ENCODE measurements at places on chromosomes 2 and 18. TPM values are rescaled to one million over a fixed set of nuclear protein-coding genes. Genes with fewer than 3 reads are reported as not detected.

Gene ZNF521
- polyA plus RNA-seq = not detected

Gene PDE11A
- 1.2 TPM for polyA plus RNA-seq

Gene PRSS56
- polyA plus RNA-seq = not detected

Gene CPO
- 3.9 TPM for polyA plus RNA-seq

Gene SLC4A5
- not detected for polyA plus RNA-seq

Gene BUB1
- polyA plus RNA-seq = 0.45 TPM

Gene IL36G
- not detected for polyA plus RNA-seq

Gene CD207
- 0.97 TPM for polyA plus RNA-seq

DNA sequence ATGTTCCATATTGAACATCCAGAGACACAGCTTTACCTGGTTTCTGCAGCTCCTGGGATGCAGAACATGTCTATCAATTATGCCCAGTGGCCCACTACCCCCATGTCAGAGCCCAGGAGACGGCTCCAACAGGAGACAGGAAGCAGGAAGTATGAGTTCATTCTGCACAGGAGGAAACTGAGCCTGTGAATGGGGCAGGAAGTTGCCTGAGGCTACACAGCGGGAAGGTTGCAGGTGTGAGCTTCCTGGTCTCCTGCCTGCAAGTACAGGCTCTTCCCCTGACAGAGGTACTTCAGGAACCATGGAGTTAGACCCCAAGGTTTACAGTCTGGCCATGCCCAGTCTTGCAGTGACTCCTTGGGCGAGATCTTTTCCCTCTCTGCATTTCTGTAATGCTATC lies 2.8 kb upstream of the BOK start:
- DNase-seq = no peak

DNA sequence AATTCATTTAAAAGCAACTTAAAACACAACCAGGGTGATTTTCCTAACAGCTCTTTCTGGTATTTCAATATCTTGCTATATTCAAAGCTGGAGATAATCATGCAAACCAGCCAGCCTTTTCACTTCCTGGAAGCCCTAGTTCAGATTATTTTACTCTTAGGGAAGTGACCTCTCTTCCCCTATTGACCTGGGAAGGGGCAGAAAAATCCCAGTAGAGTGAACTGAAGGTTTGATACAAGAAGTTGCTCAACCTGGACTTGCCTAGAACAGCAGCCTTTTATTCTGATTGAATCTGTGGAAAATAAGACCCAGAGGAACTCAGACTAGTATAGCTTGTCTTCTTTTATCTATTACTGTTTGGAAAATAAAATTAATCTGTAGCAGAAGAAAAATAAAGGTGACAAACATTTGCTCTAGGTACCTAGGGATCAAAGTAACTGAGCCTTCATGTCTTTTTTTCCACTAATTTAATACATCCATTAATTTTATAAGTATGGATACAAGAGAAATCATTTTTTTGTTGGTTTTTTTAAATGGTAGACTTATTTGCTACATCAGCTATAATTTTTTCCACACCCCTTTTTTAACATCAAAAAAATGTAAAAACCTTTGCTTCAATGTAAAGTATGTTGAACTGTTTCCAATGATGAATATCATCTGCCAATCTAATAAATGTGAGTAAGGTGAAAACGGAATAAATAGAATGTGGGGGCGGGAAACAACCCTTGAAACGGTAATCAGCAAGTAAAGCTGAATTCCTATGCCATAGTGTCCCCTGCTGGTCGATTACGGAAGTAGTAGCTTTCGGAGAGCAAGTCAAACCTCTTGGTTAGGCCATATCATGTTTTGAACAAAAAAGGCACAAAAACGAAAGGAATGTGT lies 629.9 kb downstream of the NRXN1 start:
- DNase-seq = peak; percentile 53

GRCh38 chr2:58414506-58414905 lies 173.4 kb upstream of the FANCL start:
- DNase-seq = no peak

DNA sequence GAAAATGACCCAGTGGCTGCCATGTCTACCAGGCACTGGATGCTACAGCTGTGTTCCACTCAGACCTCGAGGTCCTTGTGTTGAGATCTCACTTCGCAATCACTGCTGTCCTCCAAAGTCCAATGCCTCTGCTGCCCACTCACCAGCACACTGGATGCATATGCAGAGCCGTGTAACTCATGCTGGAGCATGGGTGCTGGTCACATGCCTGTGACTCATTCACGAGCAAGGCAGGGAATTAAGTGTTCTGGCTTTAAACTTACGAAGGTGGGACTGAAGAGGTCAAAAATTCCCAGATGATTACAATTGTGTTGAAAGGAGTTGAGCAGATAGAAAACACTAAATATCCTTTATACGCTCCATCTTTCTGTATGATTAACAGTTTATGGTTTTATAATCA lies 417.5 kb downstream of the NUP35 start:
- DNase-seq = peak; percentile 82

- DNase-seq = no peak
Measured at GRCh38 chr2:105324101-105324500, 5.4 kb downstream of the TGFBRAP1 start.

- DNase-seq = no peak
Measured at GRCh38 chr18:64253873-64254272, 105.0 kb upstream of the LINC00305 start.

DNA sequence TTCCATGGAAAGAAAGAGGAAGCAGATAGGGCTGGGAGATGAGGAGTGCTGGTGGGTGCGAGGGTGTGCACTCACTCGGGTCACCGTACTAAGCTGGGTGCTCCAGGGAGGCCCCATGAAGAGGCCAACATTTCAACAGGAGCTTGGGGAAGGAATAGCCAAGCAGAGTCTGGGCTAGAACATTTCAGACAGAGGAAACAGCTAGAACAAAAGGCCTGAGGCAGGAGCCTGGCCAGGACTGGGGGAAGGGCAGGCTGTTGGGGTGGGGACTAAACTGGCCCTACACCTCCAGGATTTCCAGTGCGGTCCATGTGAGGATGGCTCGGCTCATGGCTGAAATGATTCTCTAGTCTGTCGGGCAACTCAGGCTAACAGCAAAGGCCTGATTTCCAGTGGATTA lies 90.8 kb downstream of the ZFP36L2 start:
- no peak for DNase-seq

DNA sequence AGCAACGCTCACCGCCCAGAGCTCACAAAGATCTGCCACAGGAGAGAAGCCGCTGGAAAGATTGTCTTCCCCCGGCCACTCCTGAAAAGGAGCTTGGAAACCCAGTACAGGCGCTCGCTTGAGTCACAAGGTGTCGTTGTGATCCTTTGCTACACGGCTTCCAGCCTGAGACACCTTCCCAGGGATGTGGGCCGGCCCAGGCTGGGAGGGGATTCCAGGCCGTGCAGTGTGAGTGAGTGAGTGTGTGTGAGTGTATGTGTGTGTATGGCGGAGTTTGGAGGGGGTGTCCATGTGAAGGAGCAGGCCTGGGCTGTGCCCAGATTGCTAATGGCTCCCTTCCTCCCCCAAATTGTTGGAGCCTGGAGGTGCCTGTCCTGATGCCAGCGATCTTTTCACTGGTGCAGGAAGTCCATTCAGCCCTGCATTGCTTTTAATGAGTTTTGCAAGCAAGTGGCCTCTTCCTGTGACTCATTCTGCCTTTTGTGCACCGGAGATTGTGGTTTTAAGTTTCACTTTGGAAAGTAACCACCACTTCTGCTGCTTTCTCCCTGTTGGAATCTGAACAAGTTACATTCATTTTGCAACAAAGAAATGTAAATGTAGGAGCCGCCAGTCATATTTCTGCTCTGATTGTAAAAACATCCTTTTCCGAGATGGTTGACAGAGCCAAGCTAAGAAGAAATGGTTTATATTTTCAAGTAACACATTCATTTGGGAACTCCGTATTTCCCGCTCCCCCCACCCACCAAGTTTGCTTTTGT lies 83.7 kb downstream of the LPIN1 start:
- peak; percentile 77 for DNase-seq

- DNase-seq = no peak
Measured at GRCh38 chr2:5164776-5165525, 527.2 kb upstream of the SOX11 start.

DNA sequence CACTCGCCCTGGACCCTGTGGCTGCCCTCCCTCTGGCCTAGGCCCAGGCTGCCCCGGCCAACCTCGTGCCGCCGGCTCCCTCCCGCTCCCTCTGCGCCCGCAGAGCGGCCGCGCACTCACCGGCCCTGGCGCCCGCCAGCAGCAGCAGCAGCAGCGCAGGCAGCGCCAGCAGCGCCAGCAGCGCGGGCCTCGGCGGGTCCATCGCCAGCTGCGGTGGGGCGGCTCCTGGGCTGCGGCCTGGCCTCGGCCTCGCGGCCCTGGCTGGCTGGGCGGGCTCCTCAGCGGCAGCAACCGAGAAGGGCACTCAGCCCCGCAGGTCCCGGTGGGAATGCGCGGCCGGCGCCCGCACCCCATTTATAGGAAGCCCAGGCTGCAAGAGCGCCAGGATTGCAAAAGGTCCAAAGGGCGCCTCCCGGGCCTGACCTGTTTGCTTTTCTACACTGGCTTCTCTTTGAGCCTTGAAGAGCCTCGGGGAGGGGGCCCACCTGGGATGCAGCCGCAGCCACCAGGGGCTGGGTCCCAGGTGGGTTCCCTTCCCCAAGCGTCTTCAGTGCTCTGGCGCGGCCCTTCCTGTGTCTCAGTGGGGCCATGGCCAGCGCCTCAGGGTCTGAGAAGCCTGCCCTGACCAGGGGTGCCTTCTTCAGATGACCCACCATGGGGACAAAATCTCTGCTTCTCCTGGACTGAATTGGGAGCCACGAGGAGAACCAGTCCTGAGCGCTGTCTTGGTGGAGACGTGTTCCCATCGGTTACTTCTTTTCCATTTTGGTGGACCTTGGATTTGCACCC lies at the start of gene APOB:
Gene APOB (minus strand): TSS at position 330 of the 789 bp plus-strand sequence. CDS start 128 bp downstream, at position 202.
- peak; percentile 86 for DNase-seq

- no peak for DNase-seq
Measured at GRCh38 chr2:42768706-42769256, 4.8 kb upstream of the OXER1 start.

GRCh38 chr2:73827018-73827417 lies 1.7 kb upstream of the STAMBP start:
- peak; percentile 31 for DNase-seq

GRCh38 chr2:99336804-99337112 lies 431 bp upstream of the EIF5B start:
- DNase-seq = no peak

DNA sequence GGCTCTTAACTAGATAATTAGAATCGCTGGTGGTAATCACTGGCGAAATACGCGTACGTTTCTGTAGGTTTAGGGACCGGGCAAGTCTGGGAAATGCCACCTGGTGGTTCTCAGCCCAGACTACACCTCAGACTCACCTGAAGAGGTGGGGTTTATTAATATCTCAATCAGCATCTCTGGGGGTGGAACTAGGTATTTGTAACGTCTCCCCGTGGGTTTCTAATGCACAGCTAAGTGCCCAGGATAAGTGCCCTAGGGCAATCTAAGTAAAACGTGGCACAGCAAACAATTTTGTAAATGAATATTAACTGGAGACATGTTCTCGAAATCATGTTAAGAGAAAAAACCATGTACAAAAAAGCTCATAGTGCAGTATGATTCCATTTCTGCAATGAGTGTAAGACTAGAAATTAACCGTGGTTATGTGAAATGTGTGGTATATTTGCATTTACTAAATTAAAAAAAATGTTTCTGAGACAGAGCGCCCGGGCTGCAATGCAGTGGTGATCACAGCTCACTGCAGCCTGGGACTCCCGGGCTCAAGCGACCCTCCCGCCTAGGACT lies 760 bp upstream of the CNOT11 start:
- DNase-seq = peak; percentile 81

GRCh38 chr18:13502585-13502984 lies 223.8 kb downstream of the FAM210A start:
- DNase-seq = no peak

DNA sequence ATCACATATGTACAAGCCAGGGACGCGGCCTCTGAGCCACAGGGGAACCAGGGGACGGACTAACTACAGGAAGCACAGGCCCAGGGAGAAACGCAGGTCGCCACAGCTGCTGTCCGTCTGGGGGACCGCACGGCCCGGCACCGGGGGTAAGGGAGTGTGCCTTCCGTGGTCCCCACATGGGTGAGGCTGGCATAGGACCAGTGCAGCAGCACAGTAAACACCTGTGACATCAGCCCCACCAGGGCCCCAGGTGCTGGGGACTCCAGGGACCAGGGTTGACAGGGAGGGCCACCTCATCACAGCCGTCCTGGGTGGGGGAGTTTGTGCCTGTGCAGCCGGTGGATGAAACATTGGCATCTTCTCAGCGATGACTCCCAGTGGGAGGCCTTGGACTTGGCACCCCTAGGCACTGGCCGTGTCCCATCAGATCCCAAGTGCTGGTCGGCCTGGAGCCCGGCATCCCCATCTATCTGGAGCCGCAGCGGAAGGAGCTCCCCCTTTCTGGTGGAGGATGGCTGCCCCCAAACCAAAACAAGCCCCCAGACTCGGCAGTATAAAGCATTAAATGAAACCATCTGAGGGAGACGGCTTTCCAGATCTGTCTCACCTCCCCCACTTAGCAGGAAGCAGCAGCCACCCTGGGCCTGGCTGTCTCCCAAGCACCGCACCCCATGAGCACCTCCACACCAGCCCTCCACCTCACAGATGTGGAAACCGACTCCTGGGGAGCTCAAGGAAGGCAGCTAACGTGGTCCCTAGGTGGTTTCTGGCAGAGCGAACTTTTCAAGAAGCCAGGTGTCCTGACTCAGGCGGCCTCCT lies 22.5 kb downstream of the AQP12A start:
- no peak for DNase-seq

- no peak for DNase-seq
Measured at GRCh38 chr2:202608142-202608852, 26.5 kb upstream of the FAM117B start.

DNA sequence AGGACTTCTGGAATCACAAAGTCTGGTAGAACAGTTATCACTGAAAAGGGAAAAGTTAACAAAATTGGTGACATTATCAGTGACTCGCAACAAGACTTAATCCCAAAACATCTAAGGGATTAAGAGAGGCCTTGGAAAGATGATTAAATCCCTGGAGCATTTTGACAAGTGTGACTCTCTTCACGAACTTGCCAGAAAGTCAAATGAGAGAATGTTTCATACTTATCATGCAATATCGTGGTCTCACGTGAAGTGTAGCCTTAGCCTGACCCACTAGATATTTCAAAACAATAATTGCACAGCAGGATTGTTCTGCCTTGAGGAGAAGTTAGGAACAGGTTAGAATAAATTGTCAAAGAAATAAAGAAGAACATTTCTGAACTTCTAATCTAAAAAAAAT lies 104.5 kb downstream of the COL6A3 start:
- no peak for DNase-seq

DNA sequence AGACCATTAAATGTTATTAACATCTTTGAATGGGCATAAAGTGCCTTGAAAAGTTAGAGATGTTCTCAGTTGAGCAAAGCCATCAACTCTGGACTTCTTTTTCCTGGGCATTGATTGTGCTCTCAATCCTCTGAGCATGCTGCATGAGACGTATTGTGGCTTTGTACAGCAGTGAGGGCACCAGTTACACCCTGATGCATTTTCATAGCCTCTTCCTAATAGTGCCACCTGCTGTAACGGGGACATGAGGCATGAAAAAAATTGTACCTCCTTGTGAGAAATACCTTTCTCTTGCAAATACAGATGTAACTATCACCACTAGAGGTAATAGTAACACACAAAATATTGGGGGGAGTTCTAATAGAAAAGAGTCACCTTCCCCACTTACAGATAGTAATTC lies 697.5 kb downstream of the TMEM182 start:
- peak; percentile 1 for DNase-seq
